Pulmonary artery endothelial cell (primary cell): ENCODE measurements at places on chromosomes 3 and 15. TPM values are rescaled to one million over a fixed set of nuclear protein-coding genes. Genes with fewer than 3 reads are reported as not detected.

GRCh38 chr3:108669208-108669607 lies 79.7 kb downstream of the DZIP3 start:
- DNase-seq: no peak

GRCh38 chr3:62822905-62823304 lies 52.3 kb downstream of the CADPS start:
- DNase-seq: no peak

GRCh38 chr3:160482796-160483195 lies 33.2 kb upstream of the TRIM59 start:
- DNase-seq: no peak

GRCh38 chr15:52261498-52262242 lies 33.9 kb downstream of the MYO5C start:
- peak; percentile 94 for DNase-seq

Gene FETUB
- total RNA-seq: not detected in 2 replicates

DNA sequence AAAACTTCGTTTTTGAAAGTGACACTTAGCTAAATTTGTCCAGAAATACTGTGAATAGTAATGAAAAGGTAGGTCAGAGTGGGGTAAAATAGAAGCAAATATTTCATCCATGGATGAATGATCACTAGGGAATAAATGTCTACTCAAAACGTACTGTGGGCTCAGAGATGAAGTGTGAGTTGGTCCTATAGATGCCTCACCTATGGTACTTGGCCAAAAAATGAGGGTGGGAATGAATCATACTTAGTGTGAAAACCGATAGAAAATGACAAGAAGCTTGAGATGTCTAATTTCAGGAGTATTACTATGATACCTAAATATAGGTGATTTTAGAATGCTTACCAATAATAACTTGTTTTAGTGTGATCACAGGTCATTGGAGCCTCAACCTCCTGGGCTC lies 155.9 kb downstream of the GMNC start:
- no peak for DNase-seq

Gene AMOTL2
- 85.1 and 104 TPM in 2 replicates for total RNA-seq

Gene ZMYND10
- 0.13 and 0.35 TPM in 2 replicates for total RNA-seq

DNA sequence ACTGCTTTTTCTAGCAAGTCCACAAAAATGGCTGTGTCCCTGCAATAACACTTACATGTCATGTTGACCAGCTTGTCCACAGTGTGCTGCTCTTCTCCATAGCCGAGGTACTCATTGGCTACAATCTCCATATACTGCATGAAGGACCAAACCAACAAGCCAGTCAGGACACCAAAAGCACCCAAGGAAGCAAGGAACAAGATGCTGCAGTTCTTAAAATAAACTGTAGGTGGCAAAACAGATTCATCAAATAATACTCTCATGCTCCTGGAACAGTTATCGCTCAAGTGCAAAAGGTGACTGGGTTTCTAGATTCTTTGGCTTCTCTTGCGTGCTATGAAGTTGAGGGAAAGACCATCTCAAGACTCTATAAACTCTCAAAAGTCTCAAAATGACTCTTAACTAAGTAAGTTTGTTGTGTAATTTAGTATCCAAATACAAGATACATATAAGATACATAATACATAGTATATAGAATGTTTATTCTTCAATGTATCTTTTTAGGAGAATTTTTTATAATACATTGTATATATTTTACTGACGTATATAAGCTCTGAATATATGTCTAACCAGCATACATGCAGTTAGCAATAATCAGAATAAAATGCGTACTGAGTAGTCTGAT lies 57.0 kb downstream of the NEK10 start:
- DNase-seq: peak; percentile 41

GRCh38 chr3:131218196-131218595 lies 163.4 kb upstream of the NUDT16 start:
- no peak for DNase-seq

DNA sequence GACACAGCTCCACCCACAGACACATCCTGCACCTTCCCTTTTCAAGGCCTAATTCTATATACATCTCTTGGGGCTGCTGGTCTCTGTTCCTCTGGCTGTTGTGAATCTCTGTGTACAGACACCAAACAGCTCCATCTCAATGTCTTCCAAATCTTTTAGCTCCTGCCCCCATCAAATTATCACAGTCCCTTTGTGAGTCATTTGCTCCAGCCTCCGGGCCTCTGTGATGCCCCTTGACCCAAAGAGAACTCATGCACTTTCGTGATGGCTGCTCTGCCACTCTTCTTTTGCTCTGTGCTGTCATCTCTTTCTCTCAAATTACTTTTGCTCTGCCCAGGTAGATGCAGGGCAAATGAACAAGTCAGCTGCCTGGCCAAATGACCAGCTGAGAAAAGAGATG lies 369.0 kb upstream of the CDIN1 start:
- no peak for DNase-seq

Gene ATP13A4
- total RNA-seq: 0.07 TPM in 2 replicates

DNA sequence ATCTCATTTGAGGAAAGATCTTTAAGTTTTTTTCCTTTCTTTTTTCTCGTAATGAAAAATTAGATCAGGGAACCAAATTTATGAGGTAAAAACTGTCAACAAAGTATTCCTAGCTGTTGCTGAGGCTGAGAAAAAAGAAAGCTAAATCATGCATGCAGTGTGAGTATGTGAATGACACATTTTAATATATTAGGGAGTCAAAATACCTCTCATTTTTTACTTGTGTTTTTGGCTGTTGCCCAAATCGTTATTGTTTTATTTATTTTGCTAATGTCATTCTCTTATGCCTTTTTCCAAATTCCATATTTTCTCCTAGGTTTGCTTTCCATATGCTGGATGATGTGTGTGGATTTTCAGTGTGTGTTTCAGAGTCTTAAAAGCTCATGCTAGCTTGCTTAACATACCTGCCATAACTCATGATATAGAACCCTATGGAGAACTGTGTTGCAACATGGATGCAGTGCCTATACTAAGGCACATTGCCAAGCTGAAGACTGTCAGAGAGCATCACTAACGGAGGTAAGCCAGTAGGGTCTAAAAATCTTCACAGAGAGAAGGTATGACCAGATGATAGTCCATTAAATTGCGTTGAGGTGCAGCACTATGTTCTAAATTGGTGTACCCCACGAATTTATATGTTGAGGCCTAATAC lies 629.5 kb upstream of the KCNMB2 start:
- DNase-seq: no peak

DNA sequence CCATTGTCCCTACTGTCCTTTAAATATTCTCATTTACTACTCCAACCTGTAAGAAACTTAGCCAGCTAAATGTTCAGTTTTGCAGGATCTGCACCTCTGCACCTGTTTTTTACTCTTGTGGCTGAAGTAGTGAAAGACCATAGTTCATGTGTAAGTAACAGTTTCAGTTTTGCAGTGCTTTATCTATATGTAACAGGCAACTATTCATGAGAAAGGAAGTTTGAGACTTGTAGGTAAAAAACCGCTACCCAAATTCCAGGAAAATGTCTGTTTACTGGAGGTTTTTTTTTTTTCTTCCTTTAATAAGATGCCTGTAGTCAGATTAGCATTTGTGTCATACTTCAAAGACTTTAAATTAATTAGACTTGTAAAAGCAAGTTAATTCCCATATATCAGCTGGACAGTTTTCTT lies 25.4 kb upstream of the MBNL1 start:
- no peak for DNase-seq

GRCh38 chr3:171749124-171749523 lies 61.2 kb downstream of the PLD1 start:
- no peak for DNase-seq

Gene BLM
- total RNA-seq: 6.5 and 9.0 TPM in 2 replicates

Gene VWA5B2
- not detected in 2 replicates for total RNA-seq

Gene CNTN4
- not detected in 2 replicates for total RNA-seq

Gene CASR
- total RNA-seq: not detected in 2 replicates

Gene CX3CR1
- not detected in 2 replicates for total RNA-seq

DNA sequence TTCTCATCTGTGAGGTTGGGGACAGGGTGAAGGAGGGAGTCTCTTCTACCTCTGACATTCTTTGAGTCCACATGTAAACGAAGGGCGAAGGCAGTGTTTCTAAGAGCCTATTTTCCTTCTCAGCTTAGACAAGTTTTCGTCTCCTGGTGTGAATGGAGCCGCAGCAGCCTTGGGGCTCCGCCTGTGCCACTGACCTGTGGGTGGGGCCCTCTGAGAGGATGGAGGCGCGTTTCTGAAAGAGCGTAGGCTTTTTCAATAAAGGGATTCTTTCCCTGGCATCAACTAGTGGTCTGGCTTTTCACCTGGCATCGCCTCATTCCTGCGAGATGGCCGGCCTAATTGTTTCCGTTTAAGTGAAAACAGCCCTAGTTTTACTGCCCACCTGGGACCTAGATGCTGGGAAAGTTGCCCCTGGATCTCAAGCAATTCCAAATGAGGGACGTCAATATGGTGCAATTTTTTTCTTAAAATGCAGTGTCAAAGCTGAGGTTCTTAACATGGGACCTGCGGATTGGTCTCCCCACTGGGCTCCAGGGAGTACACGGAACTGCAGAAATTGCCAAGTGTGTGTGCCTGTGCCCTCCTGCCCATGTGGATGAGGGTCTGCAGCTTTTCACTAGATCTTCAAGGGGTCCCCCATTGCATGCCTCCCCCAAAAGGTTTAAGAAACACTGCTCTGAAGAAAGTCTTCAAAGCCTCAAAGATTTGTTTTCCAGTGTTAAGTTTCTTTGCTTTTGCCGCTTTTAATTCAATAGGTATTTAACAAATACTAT lies 958 bp downstream of the GLDN start:
- DNase-seq: no peak

Gene CFAP20DC
- total RNA-seq: 1.1 and 2.3 TPM in 2 replicates

DNA sequence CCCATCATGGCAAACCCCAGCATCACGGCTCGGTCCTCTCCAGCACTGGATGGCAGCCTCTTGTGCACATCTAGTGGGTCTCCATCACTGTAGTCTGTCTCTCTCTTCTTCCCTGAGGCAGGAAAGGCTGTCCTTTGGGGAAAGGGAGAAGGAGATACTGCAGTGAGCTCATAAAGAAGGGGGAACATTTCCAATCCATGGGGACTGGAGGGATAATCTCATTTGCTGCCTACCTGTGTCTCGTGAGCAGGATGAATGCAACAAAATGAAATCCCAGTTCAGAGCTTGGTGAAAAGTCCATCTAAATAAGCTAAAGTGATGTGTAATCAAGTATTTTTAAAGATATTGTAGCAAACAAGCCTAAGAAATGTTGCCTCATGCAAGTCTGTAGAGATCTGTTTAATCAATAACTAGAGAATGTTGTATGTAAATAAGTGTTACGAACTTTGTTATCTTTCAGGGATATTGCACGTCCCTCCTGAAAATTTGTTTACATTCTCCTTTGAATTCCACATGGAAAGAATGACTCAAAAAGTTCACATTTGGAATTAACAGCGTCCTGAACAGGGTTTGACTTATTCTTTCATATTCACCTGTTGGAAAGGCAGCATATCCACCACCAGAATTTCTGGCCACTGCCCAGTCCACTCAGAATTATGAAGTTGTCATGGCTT lies at the start of gene KCNMB3:
Gene KCNMB3 (minus strand): TSS at position 312 of the 674 bp plus-strand sequence. CDS start 124 bp downstream, at position 188.
- DNase-seq: no peak

- DNase-seq: no peak
Measured at GRCh38 chr3:29064085-29064484, 216.8 kb upstream of the RBMS3 start.

Gene A4GNT
- not detected in 2 replicates for total RNA-seq

DNA sequence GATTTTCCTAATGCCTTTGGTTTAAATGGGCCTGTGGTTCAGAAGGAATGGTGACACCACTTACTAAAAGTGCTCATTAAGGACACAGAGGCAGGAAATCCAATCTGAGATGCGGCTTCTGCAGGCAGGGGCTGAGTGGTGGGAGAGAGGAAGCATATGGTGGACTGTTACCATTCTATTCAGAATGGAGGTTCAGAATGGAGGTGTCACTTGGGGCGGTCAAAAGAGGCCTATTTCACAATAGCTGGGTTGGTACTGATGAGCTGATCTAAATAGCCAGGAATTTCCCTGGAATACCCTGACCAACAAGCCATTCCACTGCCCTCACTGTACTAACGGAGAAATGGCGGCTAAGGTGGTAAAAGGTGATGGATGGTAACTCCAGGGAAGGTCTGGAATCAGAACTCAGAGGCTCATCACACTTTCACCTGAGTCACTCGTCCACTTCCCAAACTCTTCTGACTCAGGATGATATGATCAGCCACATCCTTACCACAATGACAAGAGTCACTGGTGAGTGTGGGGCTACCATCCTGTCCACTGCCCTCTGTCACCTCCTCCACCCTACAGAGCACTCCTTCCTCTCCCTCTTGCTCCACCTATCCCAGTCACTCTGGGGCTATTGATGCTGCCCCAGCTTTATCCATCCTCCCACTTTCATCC lies 15.7 kb downstream of the RFT1 start:
- no peak for DNase-seq
